ENCODE measurements at places on chromosomes 16 and 17.
A peak's percentile ranks its signal among the peaks of the same experiment; 100 is the strongest.

DNA sequence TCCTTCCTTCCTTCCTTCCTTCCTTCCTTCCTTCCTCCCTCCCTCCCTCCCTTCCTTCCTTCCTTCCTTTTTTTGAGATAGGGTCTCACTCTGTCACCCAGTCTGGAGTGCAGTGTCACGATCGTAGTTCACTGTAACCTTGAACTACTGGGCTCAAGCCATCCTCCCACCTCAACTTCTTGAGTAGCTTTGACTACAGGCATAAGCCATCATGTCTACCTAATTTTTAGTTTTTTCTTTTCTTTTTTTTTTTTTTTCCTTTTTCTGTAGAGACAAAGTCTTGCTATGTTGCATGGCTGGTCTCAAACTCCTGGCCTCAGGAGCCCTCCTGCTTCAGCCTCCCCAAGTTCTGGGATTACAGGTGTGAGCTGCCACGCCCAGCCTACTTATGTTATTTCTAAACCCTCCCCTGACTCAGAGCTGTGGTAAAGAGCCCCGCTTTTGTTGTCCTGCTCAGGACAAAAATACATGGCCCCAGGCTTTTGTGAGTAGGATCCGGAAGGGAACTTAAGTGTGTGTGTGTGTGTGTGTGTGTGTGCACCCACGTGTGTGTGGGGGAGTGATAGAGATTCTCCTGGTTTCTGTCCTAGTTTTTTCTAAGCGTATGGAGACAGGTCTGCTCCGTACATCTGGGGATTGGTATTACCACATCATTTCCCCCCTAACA lies 67.1 kb downstream of the PRKCB start:
- DNase-seq, result peak; percentile 29

DNA sequence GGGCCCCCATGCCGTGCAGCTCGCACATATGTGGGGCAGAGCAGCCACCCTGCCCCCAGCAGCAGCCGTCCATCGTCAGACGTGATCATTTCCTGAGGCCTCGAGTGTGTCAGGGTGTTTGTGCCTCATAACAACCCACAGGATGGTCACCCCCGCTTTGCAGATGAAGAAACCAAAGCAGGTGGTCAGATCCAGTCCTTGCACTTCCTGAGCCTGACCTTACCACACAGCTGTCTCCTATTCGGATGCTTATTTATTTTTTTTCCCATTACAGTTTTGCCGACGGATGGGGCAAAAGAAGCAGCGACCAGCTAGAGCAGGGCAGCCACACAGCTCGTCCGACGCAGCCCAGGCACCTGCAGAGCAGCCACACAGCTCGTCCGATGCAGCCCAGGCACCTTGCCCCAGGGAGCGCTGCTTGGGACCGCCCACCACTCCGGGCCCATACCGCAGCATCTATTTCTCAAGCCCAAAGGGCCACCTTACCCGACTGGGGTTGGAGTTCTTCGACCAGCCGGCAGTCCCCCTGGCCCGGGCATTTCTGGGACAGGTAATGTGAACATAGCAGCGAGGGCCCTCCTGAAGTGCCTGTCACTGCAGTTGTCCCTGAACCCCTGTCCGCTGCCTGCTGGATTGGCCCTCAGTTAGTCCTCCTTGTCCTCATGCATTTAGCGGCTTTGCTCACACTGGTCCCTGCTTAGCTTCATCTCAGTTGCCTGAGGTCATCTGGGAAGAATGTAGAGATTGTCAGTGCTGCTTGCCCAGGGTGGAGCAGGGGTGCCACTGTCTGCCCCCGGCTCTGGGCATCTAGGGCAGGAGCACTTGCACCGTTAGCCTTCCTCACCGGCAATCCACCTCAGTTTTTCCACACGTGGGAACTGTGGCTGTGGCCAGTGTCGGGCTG lies 1.4 kb downstream of the MPG start:
- DNase-seq, result no peak

GRCh38 chr16:81505011-81505661 lies 60.5 kb downstream of the CMIP start:
- peak; percentile 92 for DNase-seq

DNA sequence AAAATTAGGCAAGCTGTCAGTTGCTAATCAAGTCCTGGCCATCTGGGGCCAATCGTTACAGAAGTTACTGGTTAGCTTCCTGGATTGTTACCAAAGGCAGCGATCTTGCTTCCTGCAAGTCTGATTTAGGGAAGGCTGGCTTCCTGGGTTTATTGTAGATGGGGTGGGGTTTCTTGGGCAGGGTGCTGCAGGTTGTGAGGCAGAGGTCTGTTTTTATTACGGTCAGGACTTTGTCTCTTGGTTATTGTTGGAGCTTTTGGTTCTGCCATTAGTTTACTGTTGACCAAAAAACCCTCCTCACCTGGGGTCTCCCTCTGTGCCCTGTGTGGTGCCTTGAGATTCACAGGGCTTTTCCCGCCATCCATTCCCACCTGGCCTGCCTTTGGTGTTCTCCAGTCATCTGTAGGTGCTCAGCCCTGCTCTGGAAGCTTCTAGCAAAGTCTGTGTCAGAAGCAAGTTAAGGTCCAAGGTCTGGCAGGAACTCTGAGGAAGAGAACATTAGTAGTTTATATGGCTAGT lies 36.9 kb downstream of the SLC47A1 start:
- no peak for DNase-seq

- DNase-seq, result no peak
Measured at GRCh38 chr16:81798311-81799137, 19.4 kb downstream of the PLCG2 start.

DNA sequence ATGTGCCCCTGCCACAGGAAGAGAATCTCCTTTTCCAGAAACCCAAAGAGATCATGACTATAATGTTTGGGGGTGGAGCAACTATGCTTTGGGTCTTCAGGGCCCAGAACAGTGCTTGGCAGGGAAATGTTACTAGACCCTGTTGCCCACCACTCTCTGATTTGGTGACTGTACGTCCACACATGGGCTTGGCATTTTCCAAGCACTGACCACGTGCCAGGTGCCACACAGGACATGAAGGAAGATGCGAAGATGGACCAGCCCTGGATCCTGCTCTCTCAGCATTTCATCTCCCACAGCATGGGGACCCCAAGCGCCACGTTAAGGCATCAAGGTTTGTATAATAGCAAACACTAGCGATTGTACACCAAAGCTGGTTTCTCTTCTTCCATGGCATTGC lies 50.1 kb downstream of the GSG1L start:
- DNase-seq, result no peak

DNA sequence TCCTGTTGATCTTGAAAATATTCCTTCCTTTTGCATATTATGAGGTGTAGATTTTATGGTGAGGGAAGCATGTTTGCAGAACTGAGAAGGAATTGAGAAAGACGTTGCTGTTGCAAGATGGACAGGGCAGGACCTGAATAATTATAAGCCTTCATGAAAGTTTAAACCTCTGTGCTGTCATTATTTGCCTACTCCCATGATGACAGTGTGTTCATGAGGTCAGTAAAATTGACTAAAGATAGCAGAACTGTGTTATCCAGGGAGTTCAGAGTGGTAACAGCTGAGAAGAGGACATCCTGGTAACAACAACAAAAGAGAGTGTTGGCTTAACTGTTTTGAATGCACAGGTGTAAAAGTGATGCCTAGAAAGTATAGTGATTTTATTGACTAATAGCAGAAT lies 45.3 kb upstream of the HLF start:
- no peak for DNase-seq

DNA sequence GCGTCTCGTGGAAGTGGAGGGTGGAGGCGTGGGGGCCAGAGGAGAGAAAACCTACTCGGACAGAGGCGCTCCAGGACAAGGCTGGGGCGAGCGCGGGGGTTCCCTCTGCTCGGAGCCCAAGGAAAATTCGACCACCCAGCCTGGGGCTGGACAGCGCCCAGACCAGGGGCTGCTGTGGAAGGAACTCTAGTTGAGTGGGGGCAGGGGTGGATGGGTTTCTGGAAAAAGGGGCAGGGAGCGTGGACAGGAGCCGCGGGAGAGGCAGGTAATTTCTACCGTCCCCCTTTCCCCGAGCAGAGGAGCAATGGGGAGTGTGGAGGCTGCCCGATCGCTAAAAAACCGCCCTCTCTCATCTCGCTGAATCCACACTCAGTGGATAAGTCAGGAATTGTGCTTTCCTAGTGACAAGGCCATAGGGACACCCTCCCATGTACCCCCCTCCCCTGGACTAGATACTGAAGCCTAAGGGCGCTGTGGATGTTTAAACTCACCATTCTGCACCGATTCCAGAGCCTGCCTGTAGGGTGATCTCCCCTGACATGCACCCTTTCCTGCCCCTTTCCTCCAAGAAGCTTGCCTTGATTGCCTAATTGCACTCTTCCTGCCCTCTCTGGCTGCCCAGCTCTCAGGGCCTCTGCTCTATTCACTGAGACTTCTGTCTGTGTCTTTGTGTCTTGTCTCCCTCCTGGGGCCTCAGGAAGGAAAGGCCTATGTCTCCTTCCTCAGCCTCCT lies 90.7 kb upstream of the TMEM97 start:
- DNase-seq, result peak; percentile 19

- peak; percentile 28 for DNase-seq
Measured at GRCh38 chr16:48497932-48498768, 111.8 kb downstream of the N4BP1 start.

GRCh38 chr17:32489320-32490100 lies 2.7 kb downstream of the CDK5R1 start:
- no peak for DNase-seq

DNA sequence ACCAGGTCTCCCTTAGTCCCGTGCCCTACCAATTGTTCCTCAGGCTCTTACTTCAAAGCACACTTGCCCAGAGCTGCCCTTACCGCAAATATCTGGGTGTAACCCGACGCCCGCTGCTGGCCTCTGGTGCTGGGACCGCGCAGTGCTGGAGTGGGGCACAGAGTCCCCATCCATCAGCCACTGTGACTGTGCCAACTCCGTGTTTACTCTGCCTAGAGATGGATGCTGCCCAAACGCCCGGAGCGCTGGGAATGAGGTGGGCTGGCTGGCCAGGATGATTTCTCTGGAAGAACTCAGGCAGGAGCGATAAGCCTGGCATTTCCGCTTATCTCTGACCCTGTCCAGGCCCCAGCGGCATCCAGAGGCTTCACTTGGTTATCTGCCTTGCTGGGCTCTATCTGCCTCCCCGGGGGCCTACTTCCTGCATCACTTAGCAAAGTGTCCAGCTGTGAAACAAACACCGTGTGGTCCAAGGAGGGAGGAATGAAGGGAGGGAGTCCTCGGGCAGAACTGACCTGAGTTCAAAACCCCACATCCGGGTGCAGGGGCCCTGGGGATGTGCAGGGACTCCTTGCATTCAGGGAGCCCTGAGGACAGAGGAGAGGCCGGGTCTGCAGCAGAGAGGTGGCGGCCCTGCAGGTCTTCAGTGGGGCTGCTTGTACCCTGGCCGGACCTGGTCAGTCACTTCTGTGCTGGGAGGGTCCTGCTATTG lies 9.4 kb upstream of the MYLK3 start:
- DNase-seq, result no peak

DNA sequence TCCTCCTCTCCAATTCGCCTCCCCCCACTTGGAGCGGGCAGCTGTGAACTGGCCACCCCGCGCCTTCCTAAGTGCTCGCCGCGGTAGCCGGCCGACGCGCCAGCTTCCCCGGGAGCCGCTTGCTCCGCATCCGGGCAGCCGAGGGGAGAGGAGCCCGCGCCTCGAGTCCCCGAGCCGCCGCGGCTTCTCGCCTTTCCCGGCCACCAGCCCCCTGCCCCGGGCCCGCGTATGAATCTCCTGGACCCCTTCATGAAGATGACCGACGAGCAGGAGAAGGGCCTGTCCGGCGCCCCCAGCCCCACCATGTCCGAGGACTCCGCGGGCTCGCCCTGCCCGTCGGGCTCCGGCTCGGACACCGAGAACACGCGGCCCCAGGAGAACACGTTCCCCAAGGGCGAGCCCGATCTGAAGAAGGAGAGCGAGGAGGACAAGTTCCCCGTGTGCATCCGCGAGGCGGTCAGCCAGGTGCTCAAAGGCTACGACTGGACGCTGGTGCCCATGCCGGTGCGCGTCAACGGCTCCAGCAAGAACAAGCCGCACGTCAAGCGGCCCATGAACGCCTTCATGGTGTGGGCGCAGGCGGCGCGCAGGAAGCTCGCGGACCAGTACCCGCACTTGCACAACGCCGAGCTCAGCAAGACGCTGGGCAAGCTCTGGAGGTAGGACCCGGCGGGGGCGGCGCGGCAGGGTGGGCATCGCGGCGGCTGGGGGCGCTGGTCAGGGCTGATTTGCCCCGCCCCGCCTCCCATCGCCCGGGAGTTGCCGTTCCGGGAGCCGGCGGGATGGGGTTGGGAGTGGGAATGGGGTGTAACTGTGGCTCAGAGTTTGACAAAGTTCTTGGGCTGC lies 567 bp downstream of the SOX9 start:
- peak; percentile 68 for DNase-seq

DNA sequence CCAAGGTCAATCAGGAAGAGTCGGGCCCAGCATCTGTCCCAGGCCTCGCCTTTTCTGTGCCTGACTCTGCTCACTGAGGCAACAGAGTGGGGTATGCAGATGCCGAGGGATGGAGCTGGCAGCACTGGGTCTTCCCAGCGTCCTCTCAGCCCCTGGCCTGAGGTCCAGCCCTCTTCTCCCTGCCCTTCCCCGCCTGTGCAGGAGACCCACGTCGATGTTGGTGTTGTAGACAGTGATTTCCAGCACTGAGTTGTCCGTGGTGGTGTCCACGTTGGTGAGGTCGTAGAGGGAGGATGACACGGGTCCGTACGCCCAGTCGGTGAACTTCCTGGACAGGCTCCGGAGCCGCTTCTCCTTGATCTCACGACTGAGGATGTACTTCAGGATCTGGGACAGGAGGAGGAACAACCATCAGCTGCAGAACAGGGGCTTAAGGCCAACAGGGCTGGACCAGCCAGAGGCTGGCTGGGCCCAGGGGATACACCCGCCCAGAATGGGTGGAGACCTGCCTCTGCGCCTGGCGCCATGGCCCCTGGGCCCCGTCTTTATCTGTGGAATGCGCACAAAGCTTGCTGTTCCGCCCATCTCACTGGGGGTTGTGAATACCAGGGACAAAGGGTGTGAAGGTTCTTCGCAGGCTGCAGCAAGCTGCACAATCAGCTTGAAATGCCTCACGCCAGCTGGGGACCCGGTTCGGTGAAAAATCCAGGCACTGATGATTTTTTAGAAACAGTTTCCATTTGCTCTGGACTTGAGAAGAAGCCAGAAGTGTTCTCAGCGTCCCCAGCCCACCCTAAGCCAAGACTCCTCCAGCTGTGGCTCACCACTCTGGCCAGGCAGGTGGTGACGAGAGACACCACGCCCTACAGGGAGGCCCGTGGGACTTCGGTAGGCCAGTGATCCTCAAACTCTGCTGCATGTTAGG lies 27.5 kb downstream of the TRPV3 start:
- no peak for DNase-seq

- no peak for DNase-seq
Measured at GRCh38 chr16:17211797-17212196, 259.0 kb downstream of the XYLT1 start.

- DNase-seq, result no peak
Measured at GRCh38 chr17:64972611-64973010, 53.3 kb upstream of the LRRC37A3 start.

- DNase-seq, result no peak
Measured at GRCh38 chr16:17831330-17831729, 360.6 kb upstream of the XYLT1 start.

Measured in epithelial cell of esophagus (primary cell).